Stimulated activated CD4-positive, alpha-beta T cell treated with anti-CD3 and anti-CD28 coated beads, Interleukin-15, amount 100 ng/mL, for 48 hours (primary cell): ENCODE measurements at places on chromosomes 11 and 22.

GRCh38 chr22:30183861-30184278 lies 62.7 kb downstream of the LIF start:
- no peak for DNase-seq

DNA sequence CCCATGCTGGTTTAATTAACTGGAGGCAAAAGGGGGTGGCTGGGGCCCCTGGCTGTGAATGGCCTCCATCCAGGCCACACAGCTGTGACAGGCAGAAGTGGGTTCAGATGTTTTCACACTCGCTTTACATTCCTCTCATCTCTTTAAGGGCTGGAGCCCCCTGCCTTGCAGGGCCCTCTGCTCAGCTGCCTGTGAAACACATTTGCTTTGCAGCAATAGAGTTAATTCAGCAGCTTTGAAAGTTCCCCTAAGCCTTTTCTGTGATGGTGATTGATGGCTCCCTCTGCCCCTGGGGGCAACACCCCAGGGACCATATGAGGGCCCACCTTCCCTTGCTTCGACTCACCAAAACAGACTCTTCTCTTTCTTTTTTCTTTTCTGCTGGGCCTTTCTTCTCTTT lies 139.3 kb downstream of the FEZ1 start:
- DNase-seq, result no peak

DNA sequence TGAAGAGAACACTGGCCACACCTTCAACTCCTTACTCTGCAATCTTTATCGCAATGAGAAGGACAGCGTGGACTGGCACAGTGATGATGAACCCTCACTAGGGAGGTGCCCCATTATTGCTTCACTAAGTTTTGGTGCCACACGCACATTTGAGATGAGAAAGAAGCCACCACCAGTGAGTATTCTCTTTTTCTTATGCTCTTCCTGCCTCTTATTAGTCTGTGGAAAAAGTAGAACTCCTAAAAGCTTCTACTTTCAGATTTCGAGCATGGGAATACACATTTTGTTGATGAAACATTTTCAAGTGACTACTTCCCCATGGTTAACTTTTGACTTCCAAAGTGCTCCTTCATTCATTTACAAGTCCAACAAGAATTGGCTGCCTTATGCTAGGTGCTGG lies 20.9 kb downstream of the ALKBH3 start:
- no peak for DNase-seq

DNA sequence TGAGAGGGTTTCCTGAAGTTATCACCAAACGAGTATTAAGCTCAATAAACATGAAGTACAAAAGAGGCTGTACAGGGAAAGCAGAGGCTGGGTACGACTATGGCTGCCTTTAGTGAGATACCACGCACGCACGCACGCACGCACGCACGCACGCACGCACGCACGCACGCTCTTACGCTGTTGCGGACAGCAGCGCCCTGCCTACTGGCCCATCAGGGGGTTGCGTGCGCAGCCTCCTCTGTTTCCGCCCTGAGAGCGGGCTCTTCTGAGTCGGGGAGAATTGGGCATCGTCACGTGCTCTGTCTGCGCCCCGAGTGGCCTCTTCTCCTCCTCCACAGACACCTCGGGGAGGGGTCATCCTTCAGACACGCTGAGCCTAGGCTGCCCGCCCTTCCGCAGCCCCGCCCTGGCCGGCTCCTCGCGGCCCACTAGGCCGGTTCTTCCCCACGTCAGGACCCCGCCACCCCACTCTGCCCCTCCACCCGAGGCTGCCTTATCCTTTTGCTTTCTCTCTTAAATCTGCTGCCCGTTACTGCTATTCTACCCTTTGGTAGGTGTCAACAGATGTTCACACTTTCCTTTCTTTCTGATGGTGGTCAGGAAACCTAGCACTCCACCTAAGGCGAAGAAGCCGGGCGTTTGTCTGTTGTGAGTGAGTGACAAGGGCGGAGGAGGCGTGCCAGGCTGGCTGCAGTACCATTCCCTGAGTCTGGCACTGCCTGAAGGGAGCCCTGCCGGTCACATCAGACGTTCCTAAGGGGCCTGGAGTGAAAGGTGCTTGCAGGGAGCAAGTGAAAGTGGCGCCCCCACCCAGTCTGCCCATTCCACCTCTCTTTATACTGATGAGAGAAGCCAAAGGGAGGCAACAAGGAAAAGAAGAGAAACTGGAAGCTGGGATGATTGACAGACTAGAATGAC lies 300.4 kb upstream of the B3GAT1 start:
- no peak for DNase-seq

- DNase-seq, result no peak
These were observed 26.0 kb downstream of the ENDOD1 start for GRCh38 chr11:95115597-95115996.

- no peak for DNase-seq
These were observed 1278.0 kb upstream of the CNTN5 start for GRCh38 chr11:97742717-97743116.

- no peak for DNase-seq
These were observed 9.6 kb downstream of the SULT4A1 start for GRCh38 chr22:43852573-43853327.

DNA sequence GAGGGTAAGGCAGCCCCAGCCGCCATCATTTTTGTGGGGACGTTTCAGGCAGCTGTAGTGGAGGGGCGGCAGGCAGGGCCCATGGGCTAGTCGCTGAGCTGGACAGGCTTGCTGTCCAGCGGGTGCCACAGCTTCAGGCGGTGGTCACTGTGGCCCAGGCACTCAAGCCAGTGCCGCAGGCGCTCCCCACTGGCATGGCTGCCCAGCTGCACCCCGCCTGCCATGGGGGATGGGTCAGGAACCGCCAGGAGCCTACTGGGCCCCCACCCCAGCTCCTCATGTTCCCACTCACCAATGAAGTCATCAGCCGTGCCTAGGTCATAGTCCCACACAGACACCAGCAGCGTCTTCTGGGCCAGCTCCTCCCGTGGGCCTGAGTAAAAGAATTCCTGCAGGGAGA lies 6.0 kb downstream of the NDUFV1 start:
- DNase-seq, result no peak

GRCh38 chr11:68343761-68344256 lies 31.4 kb downstream of the LRP5 start:
- no peak for DNase-seq
